ENCODE measurements at places on chromosomes 7 and 10. TPM values are rescaled to one million over a fixed set of nuclear protein-coding genes. Genes with fewer than 3 reads are reported as not detected.

DNA sequence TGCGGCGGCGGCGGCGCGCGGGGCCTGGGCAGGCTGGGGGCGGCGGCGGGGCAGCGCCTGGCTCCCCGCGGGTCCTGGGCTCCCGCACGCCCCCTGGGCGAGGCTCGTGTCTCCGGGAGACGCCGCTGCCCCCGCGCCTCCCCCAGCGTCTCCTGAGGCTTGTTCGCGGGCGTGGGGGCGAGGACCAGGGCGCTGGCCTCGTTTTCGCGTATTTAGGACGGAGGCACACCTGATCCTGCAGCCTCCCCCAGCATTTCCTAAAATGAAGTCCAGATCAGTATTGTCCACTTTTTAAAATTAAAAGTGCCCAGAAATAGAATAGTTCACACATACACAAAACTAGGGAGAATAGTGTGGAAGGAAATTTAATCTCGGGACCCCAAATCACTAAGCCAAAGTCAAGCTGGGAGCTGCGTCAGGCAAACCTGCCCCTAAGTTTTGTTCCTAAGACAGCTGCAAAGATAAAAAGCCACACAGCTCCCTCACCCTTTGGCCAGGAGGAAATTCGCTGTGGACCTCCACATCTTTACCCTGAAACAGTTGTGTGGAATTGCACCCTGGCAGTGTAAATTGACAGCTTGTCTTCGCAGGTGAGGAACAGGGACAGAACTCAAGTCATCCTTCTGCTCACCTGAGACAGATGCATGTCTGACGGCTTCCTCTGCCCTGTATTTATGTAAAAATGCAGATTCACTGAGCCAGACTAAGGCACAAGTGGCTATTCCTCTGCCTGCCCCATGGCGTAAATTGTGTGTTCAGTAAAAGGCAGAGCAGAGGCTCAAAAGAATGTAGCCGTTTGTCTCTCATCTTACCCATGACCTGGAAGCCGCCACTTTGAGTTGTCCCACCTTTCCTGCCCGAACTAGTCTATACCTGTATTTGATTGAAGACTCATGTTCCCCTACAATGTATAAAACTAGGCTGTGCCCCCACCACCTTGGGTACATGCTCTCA lies 740 bp downstream of the GALNT11 start:
- DNase-seq, result peak; percentile 28

The KLF14 gene
- not detected for polyA plus RNA-seq

- DNase-seq, result no peak
Observed at GRCh38 chr7:35398518-35398917, 144.6 kb upstream of the TBX20 start.

The C10orf53 gene
- polyA plus RNA-seq, result not detected

The AKR1D1 gene
- not detected for polyA plus RNA-seq

DNA sequence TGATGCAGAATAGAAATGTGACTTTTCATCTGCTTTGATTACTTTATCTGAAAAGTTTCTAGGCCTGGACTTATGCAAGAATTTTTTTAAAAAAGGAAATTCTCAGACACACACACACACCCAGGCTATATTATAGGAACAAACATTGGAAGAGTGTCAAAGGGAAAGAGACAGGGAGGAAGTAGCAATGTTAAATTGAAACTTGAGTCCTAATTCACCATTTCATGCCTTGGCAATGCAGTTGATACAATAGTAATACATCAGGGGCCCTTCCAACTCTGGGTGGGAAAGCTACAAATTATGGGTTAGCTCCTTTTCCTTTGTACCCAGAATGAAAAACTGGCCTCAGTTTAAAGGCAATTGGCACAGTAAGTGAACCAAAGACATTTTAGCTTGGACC lies 258.0 kb upstream of the LYZL1 start:
- no peak for DNase-seq

DNA sequence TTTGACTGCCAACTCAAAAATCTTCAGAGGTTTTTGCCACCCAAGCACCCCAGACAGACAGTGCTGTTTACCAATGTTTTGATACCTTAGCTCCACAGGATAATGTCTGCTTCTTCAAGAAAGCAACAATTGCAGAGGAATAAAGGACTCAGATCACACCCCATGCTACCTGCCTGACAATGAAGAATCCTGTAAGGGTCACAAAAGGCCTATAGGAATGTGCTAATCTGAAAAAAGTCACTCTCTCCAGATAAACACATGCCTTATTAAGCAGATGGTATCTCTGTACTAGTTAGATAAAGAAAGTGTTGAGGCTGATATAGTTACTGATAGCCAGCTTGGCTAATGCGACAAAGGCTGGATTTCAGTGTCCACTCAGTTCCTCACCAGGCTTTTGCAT lies 1076.7 kb upstream of the SORCS1 start:
- DNase-seq, result no peak

The NPSR1 gene
- polyA plus RNA-seq, result not detected

DNA sequence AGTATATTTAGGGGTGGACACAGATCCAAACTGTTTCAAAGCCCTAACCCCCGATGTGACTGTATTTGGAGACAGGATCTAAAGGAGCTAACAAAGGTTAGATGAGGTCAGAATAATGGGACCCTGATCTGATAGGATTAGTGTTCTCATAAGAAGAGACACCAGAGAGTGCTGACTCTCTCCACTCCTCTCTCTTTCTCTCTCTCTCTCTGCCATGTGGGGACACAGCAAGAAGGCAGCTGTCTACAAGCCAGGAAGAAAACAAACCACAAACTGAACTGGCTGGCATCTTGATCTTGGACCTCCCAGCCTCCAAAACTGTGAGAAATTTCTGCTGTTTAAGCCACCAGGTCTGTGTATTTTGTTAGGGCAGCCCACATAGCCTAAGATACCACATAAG lies 84.7 kb upstream of the KDM7A start:
- no peak for DNase-seq

DNA sequence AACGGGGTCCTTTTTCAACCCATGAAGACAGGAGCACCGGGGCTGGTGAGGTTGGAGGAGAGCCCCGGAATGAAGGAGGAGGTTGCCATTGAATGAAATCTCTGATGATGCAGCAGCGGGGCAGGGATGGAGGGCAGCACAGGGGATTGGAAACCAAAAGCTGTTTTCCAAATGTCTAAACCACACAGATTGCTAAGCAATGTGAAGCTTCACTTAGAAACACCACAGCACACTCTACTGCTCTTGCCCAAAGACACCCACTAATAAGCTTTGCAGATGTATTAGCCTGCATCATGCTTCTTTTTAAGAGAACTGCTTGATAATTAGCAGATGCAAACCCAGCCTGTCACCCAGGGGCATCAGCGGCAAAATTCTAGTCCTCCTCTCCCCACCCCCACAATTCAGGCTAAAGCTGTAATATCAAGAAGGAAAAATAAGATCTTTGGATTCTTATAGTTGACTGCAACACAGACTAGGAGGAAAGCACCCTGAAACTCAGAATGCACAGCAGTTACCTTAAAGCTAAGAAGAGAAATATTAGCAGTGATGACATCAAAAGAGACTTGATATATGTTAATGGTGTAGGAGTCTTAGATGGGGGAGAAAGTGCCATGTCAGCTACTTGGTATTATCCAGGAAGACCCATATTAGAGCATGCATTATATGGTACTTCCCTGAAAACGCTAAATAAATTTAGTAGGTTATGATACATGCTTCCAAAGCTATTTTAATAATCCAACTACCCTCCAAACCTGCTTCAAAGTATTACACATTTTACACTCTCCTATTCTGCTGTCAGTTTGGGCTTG lies 666.7 kb downstream of the KCNMA1 start:
- no peak for DNase-seq

The HECW1 gene
- polyA plus RNA-seq, result not detected

- peak; percentile 44 for DNase-seq
Observed at GRCh38 chr7:106064771-106065574, 47.1 kb downstream of the SYPL1 start.

The HOGA1 gene
- polyA plus RNA-seq, result not detected

- DNase-seq, result no peak
Observed at GRCh38 chr7:93120592-93121549, 3.1 kb upstream of the SAMD9 start.

- DNase-seq, result no peak
Observed at GRCh38 chr7:5666361-5666760, 115.1 kb downstream of the RNF216 start.

The HOXA3 gene
- polyA plus RNA-seq, result not detected

GRCh38 chr10:27252267-27253000 lies 11.8 kb upstream of the ACBD5 start:
- DNase-seq, result peak; percentile 85

DNA sequence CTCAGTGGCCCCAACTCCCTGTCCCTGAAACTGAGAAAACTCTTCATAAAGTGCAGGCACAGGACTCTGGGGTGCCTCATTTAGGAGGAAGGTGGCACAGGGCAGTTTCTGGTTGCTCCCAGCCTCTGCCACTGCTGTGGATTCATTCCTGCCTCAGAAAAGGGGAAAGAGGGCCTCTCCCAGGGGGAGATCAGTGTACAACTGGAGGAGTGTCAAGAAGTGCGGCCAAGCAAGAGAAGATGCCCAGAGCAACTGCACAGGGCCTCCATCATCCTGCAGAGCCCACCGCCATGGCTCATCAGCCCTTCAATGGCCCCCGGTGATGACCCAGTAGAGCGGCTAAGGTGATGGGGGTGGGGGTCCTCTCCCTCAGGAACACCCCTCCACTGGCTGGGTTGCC lies 150.3 kb downstream of the PLXNA4 start:
- no peak for DNase-seq

GRCh38 chr10:82041018-82041417 lies 166.0 kb downstream of the NRG3 start:
- no peak for DNase-seq

- no peak for DNase-seq
Observed at GRCh38 chr7:98913612-98914011, 35.3 kb downstream of the TRRAP start.

DNA sequence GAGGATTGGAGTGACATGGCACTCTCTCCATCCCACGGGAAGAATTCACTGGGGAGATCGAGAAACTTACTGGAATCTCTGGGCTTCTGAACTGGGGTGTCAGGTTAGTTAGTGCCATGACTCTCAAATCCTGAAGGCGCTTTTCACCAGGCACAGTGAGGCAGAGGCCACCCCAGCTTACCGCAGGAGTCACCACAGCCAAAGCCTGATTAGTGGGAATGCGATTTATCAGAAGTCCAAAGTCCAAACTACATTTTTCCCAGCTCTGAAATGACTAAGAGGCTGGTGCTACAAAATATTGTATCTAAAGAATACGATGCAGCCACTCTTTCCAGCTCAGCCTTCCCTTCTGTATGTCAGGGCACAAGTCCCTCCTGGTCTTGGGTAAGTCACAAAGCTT lies 334.8 kb upstream of the SHH start:
- DNase-seq, result no peak

The CNPY1 gene
- polyA plus RNA-seq, result not detected

The OR6V1 gene
- polyA plus RNA-seq, result not detected

DNA sequence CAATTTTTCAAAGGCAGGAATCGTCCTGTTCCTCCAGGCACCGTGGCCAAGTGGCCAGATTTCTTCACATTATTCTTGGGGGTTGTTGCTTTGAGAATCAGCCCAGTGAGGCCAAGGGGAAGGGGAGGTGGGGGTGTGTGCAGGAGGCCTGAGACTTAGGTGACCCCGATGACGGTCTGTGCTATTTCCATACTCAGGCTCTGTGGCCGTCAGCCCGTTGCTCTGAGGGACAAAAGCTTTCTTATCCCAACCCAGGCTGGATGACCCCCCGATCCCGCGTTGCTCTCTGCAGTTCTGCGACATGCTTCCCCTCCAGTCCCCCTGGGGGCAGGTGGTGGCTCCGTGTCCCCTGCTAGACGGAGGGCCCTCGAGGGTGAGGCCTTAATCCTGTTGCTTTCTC lies 14.2 kb downstream of the DOCK1 start:
- DNase-seq, result no peak

GRCh38 chr7:88700725-88701124 lies 58.8 kb upstream of the ZNF804B start:
- DNase-seq, result no peak

- no peak for DNase-seq
Observed at GRCh38 chr7:75054744-75055143, 18.9 kb downstream of the RCC1L start.

- DNase-seq, result no peak
Observed at GRCh38 chr7:22352887-22353286, 4.1 kb downstream of the RAPGEF5 start.

- DNase-seq, result no peak
Observed at GRCh38 chr7:73960548-73960947, 67.4 kb upstream of the ELN start.

GRCh38 chr7:121002757-121003200 lies 14.3 kb downstream of the CPED1 start:
- DNase-seq, result no peak

The SEMA3C gene
- not detected for polyA plus RNA-seq

DNA sequence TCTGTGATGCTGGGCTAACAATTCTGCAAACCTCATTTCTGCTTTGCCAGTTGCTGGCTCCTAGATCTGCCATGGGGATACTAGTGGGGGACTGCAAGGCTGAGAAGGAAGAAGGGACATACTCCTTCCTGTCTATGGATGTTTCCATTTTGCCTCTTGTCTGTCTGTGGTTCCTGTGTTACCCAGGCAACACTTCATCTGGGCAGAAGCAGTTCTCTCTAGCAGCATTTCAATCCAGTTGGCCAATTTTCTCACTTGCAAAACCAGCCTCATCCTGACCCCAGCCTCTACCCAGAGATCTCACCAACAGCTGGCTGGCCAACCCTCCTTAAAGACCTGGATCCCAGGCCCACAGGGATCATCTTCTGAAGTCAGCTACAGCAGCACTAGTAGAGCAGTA lies 131.7 kb downstream of the DOCK4 start:
- no peak for DNase-seq

DNA sequence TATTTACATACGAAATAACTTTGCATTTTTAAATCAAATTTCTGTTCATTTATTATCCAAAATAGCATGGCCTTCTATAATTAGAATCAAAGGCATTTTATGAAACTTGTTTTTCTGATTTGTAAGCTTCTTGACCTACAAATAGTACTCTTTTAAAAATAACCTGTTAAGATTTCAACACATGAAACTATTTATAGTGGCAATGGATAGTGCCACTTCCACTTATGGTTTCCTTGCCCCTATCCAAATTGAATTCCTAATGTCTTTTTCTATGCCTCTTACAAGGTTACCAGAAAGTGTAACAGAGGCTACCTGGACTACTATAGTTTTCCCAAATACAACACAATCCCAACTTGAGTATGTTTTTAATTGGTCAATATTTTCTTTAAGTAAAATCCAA lies 263.5 kb downstream of the SEMA3D start:
- no peak for DNase-seq

GRCh38 chr10:117353684-117354083 lies 21.6 kb downstream of the PDZD8 start:
- no peak for DNase-seq

DNA sequence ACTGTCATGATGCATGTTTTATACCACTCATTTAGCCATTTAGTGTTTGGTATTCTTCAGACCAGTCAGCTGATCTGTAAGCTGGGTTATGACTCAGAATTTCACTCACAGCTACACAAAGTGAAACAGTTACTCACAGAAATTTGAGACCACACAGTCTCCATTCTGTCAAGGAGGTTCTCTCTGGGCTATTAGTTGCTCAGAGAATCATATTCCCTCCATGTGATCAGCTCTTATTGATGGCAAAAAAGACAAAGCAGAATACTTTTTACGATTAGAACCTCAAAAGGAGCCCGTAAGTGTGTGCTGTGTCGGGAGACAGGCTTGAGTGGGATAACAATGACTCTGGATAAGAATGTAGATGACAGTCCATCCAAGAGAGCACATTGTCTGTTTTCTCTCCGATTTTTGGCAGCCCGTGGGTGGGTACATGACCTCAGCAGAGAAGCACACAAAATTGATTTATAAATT lies 277.6 kb upstream of the SORCS1 start:
- no peak for DNase-seq

Data from K562 (cell line).